ENCODE measurements at places on chromosomes 3 and 15.

DNA sequence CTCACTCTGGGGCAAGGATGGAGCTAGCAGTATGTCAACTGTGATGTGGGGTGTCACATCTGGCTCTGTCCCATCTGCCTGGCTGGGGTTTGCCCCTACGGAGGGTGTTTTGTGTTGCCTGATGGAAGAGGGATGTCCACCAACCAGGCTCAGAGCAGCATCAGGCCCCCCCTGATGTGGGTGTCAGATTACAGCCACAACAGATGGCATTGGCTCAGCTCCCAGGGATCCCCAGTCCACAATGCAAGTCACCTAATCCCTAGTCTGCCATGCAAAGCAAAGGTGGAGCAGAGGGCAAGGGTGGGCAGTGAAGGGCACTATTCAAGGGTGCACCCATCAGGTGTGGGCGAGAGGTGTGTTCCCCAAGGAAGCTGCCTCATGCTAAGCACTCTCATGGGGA is 48.9 kb upstream of the AMOTL2 start:
- no peak for DNase-seq

DNA sequence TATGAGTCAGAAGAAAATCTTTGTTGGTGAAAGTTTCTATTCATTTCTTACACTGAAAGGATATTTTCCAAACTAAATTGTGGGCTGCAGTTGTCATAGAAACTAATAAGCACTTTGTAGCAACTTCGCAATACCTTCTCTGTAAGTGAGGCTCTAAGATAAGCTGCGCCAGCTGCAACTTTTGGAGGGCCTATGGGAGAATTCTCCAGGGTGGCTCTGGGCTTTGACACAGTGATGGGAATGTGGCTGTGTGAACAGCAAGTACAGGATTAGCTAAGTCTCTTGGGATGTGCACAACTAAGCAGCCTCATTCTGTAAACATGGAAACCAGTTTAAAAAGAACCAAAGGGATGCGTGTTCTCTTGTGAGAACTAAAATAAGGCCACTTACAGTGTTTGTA is 124.6 kb upstream of the SGO1 start:
- DNase-seq = no peak

GRCh38 chr3:86985181-86985826 is 5.6 kb downstream of the VGLL3 start:
- DNase-seq = no peak

GRCh38 chr3:42116466-42116865 is 25.3 kb downstream of the TRAK1 start:
- no peak for DNase-seq

DNA sequence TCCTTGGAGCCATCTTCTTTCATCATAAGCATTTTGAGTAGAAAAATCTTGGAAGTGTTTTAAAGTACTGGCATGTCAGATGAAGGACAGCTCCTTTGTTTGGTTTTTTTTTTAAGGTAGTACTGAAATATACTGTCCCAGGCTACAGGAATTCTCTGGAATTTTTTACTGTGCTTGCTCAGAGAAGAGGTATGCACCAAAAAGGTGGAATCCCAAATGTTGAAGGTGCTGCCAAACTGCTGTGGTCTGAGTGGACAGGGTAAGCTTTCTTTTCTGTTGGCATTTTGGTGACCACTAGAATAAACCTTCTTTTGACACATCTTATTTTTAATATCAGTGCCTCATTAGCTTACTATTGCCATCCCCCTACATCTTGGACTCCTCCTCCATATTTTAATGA is 7.2 kb downstream of the GNL3 start:
- DNase-seq = no peak

Data from NCI-H187 treated with DMSO at 0.1 percent for 48 hours (cell line).